ENCODE measurements at places on chromosomes 13 and 19. TPM values are rescaled to one million over a fixed set of nuclear protein-coding genes. Genes with fewer than 3 reads are reported as not detected.

GRCh38 chr13:71591374-71591773, 275.6 kb downstream of the DACH1 start:
- no peak for DNase-seq

DNA sequence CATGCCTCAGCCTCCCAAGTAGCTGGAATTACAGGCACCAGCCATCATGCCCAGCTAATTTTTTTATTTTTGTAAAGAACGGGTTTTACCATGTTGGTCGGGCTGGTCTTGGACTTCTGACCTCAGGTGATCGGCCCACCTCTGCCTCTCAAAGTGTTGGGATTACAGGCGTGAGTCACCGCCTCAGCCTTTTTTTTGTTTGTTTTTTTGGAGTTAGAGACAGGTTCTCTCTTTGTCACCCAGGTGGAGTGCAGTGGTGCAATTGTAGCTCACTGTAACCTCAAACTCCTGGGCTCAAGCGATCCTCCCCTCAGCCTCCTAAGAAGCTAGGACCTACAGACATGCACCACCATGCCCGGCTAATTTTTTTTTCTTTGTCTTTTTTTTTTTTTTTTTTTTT, 15.6 kb upstream of the NOTCH3 start:
- DNase-seq: no peak

- no peak for DNase-seq
These were observed 8.7 kb downstream of the SYNGR4 start for GRCh38 chr19:48372904-48373303.

GRCh38 chr13:48561466-48562235, 28.8 kb upstream of the RCBTB2 start:
- no peak for DNase-seq

DNA sequence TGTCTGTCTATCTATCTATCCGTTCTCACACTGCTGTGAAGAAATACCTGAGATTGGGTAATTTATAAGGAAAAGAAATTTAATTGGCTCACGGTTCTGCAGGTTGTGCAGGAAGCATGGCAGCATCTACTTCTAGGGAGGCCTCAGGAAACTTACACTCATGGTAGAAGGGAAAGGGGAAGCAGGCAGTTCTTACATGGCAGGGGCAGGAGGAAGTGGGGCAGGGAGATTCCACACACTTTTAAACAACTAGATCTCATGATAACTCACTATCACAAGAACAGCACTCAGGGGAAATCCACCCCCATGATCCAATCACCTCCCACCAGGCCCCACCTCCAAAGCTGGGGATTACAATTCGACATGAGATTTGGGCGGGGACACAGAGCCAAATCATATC, 105.3 kb downstream of the SLC10A2 start:
- DNase-seq: no peak

Gene ZNF560
- 0.15 TPM for total RNA-seq

Gene VAV1
- 51.3 TPM for total RNA-seq

Gene SEMA6B
- 4.8 TPM for total RNA-seq

Gene ATP8A2
- 1.1 TPM for total RNA-seq
